ENCODE measurements at places on chromosomes 7 and 10.

DNA sequence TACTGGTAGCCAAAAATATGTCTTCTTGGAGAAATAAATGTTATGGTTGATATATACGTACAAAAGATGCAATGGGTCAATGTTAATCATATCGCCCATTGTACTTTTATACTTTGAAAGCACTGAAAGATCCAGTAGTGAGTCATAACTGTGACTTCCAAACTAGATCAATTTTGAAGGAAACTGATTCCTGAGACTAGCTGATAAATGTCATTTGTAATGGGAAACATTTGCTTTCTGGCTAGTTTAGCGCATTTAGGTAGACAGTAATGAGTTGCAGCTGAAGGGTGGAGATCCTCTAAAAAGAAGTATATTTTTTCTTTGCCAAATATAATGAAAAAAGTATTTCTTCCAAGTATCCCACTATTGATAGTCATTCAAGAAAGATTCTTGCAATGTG lies 53.5 kb upstream of the ARHGAP21 start:
- DNase-seq = no peak

- no peak for DNase-seq
Observed at GRCh38 chr7:17093461-17093860, 205.0 kb upstream of the AHR start.

DNA sequence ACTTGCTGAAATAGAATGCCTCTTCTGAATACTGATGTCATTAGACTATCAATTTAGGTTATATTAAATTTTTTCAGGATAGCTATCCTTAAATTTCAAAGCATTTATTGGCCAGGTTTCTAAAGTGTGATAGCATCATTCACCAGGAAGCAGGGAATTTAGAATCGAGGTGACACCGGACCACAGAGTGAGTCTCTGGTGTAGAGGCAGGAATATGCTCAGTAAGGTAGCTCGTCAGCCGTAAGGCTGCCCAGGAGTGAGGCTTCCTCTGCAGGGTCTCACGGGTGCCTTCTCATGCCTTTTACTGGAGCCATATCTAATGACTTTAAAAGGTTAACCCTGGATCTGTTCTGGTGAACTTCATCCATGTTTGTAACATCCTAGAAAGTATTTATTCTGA lies 170.8 kb upstream of the KLF14 start:
- DNase-seq = no peak

DNA sequence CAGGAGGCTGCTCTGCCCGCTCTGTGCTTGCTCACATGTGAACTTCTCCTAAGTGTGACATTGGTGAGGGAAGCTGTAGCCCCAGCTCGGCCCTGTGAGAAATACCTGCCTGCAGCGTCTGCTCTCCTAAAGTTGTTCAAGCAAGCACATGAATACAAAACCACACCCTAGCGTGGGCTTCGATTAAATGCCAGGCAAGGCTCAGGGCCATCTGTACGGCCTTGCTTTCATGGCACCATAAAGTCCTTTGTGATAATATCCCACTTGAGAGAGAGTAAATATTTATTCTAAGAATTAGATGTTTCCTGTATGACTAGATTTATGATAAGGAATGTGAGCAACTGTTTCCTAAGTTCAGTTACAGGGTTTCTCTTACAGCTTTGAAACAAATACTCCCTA lies 262.8 kb upstream of the KLF14 start:
- no peak for DNase-seq

- DNase-seq = no peak
Observed at GRCh38 chr10:61628875-61629513, 33.7 kb upstream of the CABCOCO1 start.

DNA sequence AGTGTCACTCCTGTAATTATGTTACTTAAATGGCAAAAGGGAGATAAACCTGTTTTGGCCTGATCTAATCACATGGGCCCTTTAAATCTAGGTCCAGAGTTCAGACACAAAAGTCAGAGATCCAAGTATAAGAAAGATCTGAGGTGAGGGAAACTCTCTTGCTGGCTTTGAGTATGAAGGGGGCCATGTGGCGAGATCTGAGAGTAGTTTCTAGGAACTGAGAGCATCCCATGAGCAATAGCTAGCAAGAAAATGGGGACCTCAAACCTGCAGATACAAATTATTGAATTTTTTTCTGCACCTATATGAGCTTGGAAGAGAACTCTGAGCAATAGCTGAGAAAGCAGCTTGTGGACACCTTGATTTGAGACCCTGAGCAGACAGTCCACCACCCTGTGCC lies 27.6 kb downstream of the ANKRD7 start:
- no peak for DNase-seq

DNA sequence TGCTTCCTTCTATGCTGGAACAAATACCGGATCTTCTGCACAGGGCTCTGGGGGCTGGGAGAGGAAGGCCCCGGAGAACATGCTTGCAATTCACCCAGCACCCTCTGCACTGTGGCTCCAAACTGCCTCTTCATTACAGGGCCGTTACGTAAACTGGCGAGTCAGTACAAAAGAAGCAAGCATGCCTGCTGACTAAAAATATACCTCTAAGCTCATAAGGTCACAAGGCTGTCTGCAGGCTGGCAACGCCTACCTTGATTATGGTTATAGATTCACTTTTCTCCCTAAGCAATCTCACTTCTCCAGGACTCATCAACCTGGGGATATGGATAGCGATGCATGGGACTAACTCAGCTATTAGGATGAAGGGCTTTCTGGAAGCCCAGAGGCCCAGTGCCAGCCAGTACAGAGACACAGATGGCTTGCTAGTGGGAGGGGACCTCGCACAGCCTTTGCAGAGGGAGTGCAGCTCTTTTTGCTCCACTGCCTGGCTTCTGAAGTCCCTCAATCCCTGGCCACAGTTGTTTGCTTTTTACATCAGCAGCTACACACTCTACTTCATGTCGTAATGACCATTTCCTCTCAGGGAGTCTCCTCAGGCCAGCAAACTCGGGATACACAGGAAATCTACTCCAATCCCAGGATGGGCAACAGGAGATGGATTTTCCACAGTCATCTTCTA lies 96.1 kb downstream of the SH3PXD2A start:
- DNase-seq = no peak

DNA sequence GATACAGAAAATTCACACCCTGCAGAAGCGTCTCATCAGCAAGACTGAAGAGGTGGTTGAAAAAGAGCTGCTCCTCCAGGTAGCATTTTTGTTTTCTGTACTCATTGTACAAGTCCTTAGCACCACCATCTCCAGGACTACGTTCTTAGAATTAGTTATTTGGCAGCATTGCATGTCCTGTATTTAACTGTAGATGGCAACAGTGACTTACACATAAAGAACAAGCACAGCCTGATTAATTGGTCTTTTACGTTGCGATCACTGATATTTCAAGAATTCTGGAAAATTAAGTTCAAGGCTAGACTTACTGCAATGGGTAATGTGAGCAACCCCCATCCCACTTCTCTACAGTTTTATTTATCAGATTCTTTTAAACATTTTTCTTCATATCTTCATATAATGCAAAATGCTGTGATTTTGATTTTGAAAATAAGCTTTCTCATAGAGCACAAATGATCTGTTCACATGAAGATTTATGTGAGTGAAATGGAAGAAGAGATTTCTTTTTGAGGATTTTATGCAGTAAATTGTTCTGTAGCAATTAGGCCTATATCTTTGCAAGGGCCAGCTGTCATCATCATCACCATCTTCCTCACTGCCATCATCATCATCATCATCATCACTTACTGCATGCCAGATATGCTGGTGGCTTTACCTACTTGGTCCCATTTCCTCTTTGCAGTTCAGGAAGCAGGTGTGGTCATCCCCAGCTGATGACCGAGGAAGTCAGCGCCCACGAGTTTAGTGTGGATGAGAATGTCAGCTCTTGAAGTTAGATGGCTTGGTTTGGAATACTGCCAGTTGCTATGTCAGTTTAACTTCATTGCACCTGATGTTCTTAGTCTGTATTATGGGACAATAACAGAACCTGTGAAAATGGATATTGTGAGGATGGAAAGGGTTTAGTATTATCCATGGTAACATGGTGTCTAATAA lies 53.4 kb downstream of the CFAP58 start:
- no peak for DNase-seq

GRCh38 chr10:11882646-11883375 lies 59.7 kb downstream of the PROSER2 start:
- DNase-seq = no peak

DNA sequence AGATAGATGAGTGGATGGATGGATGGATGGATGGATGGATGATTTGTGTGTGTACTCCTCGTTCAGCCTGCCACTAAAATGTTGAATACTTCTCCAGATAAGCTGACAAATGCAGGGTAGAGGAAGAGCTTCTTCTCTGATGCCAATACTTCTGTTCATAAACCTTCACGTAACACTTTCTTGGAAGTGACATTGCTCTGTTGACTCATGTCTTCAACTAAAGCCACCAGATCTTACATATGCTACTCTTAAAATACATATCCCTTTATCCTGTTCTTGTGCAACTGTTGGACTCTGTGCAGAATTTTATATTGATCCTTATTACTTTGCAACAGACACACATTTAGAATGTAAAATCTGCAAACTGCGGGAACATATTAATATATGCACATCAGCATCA lies 26.9 kb downstream of the PIK3AP1 start:
- no peak for DNase-seq

Measured in CD4-positive, alpha-beta T cell treated with Interleukin-15 for 1 hour (primary cell).